ENCODE measurements at places on chromosomes 6 and 20.
A peak's percentile ranks its signal among the peaks of the same experiment; 100 is the strongest.

GRCh38 chr20:1060985-1061384 is 57.4 kb upstream of the PSMF1 start:
- DNase-seq: no peak

DNA sequence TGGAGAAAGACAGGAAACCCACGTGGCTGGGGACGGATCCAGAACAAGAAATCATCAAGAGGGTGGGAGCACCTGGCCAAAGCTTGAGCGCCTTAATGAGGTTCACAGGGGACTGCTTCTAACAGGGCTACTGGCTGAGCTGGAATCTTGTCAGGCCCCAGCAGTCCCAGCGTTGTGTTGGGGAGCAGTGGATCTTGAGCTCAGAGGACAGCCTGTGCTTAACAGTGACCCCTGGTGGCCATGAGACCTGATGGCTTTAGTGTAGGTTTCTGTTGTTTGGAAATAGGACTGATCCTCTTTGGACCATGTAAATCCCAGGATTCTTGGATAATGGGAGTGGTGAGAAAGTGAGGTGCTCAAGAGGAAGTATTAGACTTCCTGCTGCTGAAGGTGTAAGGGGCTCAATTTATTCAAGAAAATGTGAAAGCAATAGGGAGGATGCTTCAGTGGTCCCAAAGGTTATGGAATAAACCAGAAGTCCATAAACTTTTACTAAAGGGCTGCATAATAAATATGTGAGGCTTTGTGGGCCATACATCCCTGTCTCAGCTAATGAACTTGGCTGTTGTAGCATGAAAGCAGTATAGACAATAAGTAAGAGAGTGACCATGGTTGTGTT is 216.2 kb downstream of the NFATC2 start:
- DNase-seq: peak; percentile 70

- no peak for DNase-seq
Observed at GRCh38 chr6:107435798-107436197, 23.6 kb downstream of the PDSS2 start.

GRCh38 chr6:149834513-149835481 is 29.4 kb downstream of the LRP11 start:
- peak; percentile 66 for DNase-seq

GRCh38 chr20:41185013-41185757 is 47.8 kb downstream of the PLCG1 start:
- DNase-seq: no peak

GRCh38 chr6:159879856-159880255 is 10.9 kb upstream of the MAS1 start:
- DNase-seq: no peak

DNA sequence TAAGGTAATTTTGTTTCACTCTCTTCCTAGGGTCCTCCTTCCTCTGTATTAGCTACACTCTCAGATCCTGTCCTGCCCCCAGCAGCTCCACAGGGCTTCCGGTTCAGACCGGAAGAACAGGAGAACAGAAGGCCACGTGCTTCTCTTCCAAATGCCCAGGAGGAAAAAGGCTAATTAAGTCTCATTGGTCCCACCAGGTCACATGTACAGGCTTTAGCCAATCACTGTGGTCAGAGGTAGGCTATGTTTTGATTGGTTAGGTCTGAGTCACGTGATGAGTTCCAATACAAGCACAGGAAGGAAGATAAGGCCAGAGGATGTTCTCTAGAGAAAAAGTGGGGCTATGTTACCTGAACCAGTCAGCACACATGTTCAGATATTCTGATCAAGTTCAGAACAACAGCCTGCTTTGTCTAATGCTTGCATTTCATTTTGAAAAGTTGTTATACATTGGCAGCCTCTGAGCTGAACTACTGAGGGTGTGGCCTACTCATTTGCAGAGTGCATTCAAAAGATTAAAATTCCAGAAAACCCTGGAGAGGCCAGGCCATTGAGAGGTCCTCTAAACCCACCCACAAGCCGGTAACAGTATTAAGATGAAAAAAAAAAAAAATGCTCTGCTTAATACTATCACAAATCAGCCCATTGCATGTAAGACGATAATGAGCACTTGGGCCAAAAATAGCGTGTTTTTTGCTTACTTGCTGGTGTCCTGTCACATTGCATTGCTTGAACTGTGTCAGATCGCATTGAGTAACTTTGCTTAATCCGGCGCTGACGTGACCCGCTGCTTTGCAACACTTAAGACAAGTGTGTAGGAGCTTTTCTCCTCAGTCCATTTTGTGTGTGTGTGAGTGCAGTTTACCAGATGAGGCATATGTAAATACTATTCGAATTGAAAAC is 170.3 kb downstream of the TSHZ2 start:
- no peak for DNase-seq

- no peak for DNase-seq
Observed at GRCh38 chr6:163667372-163668060, 253.0 kb downstream of the QKI start.

DNA sequence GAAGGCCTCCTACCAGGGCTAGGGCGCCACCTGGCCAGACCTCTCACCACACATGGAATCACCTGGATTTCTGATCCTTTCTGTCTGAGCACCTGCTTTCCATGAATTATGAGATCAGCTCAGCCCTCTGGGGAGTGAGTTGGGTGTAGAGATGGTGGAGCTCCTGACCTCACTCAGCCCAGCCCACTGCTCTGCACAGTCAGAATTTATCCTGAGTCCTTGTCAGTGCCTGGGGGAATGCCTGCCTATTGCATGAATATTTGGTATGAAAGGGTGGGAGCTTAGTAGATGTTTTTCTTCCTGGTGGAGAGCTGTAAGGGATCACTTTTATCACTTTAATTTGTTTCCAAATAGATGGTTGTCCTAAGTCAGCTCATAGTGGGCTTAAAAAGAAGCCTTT is 47.5 kb downstream of the DTD1 start:
- no peak for DNase-seq

- DNase-seq: no peak
Observed at GRCh38 chr6:5501837-5502236, 240.5 kb downstream of the FARS2 start.

DNA sequence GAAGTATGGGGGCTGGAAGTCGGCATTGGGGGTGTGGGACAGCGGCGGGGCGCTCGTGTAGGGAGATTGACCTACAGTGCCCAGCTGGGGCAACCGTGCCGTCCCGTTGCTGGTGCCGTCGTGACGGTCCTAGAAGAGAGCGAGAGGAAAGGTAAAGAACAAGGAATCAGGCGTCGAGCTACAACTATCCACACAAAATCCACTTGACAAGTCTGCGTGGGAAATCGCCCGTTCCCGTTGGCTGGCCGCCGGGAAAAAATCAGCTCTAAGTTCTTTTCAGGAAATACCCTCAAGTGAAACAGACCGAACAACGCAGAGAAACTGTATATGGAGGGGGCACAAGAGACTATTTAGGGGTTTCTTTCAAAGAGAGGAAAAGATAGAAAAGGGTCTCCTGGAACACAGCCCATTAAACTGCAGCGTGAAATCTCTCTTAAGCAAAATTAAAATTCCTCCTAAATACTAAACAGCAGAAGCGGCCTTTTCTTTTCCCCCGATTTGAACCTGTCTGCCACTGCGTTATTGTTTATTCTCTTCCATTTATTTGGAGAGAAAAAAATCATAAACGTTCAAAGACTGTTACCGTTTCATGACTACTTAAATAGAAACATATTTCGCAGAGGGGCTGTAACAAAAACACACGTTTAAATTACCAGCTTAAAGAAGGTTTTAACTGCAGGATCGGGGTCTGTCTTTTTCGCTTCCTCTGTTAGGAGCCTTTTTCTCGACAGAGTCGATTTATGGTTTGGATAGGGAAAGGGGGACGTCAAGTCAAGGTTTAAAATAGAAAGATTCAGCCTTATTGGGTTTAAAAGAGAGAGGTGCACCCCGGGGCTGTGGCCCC is 4.4 kb downstream of the TFAP2A start:
- no peak for DNase-seq

GRCh38 chr6:37628611-37629320 is 68.9 kb downstream of the MDGA1 start:
- no peak for DNase-seq

DNA sequence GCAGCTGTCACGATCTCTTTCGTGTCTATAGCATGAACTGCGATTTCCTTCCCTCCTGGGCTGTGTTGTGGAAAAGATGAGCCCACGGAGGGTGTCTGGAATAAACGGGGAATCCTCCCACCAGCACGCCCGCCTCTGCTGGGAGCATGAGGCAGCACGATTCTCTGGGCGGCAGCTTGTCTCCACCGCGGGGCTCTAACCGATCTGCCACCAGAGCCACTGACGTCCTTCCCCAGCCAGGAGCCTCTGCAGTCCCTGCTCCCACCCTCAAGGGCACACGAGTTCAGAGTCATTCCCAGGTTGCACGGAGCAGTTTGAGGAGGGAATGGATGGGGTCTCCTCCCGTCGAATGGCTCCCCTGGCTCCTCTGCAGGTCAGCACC is 197.6 kb downstream of the DLL1 start:
- DNase-seq: no peak

DNA sequence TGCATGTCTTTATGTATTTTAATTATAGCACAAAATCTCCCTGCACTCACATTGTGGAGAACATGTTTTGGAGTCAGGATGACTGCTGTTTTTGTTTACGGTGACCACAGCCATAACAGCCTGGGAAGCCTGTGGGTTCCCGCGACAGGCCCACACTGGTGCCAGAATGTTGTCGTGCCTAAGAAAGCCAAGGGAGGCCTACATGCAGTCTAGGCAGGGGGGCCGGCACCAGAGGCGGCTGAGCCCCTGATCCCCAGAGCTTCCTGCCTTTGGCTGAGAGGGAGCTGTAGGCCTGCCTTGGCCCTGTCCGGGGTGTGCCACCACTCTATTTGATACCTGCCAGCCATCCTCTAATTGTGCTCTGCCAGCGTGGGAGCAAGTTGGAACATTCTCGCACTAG is 46.7 kb downstream of the TBC1D7 start:
- no peak for DNase-seq

- no peak for DNase-seq
Observed at GRCh38 chr20:53664121-53664520, 70.5 kb upstream of the ZNF217 start.

GRCh38 chr20:48278961-48279481 is 493.7 kb upstream of the SULF2 start:
- no peak for DNase-seq

- no peak for DNase-seq
Observed at GRCh38 chr6:73290435-73290834, 27.4 kb upstream of the KHDC1 start.

DNA sequence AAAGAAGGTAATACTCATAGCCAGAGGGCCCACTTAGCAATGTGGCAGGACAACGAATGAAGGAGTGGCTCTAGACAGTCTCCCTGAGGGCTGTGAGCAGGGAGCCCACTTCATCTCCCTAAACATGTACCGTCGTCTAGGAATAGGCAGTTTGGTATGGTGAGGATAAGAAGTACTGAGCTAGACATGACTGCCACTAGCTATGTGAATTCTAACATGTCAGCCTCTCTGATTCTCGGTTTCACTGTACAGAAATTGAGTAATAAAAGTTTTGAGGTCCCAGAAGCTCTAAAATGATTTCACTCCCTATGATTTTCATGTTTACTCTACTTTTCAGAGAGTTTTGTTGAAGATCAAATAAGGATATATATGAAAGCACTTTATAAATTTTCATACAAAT is 107.1 kb downstream of the AHI1 start:
- DNase-seq: no peak

- no peak for DNase-seq
Observed at GRCh38 chr6:163710532-163711470, 296.3 kb downstream of the QKI start.

DNA sequence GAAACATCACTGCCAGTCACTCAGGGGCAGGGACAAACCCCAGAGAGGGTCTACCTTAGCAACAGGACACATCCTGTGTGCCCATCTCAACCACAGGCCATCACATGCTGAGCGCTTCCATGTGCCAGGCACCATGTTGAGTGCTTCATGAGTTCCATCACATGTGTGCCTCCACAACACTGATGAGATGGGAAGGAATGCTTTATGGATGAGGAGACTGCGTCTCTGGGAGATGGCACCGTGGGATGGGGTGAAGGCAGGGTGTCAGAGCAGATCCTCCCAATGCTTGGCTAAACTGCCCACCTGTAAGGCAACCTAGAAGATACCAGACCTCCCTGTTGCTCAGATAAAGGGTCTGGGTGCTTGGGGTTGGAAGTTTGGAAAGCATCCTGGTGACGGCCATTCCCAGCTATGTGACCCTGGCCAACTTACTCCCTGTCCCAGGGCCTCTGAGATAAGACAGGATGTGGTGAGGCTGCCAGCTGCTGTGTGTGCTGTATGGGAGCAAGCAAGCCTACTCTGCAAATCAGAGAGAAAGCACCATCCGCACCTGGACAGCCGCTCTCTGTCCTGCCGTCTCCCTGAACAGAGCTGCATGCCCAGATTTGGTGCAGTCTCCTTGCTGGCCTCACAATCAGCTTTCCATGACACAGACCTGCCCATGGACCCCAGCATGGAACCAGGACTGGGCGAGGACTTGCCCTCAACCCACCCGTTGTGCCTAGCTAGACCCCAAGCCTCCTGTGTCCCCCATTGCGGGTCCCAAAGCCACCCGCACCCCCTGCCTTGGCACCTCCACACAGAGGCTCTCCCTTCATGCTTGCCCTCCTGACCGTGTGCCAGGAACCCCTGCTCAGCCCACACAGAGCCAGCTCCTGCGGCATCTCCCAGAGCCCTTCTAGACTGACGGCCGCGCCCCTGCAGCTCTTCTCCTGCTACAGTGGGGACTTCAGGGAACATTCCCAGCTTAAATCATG is 143.7 kb downstream of the SYNDIG1 start:
- no peak for DNase-seq

DNA sequence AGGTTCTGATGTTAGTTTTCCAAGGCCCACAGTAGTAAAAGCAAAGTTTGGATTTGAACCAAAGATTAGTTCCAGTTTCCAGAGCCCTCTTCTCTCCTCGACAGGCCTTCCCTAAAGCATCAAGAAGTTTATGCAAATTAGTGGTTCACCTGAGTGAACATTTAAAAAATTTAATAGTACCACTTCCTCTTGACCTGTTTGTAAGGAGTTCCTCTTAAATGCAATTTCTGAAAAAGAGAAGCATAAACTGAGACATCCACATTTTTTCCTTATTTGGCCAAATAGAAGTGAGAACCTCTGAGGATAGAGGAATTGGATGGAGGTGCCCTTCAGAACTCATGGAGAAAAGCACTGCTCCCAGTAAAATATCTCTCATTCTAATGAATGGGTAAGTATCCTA is 1.2 kb upstream of the DSE start:
- no peak for DNase-seq
